SJSA1 (cell line): ENCODE measurements at places on chromosomes 1 and 21. TPM values are rescaled to one million over a fixed set of nuclear protein-coding genes. Genes with fewer than 3 reads are reported as not detected.

Gene CTSS
- total RNA-seq, result 6.6 and 13.4 TPM in 2 replicates

Gene FAAP20
- 39.2 and 48.6 TPM in 2 replicates for total RNA-seq

Gene ELOA
- total RNA-seq, result 46.0 and 63.4 TPM in 2 replicates

Gene CGN
- total RNA-seq, result 0.26 and 1.2 TPM in 2 replicates

Gene FCRL5
- total RNA-seq, result not detected in 2 replicates

Gene TAS1R3
- total RNA-seq, result 0.03 and 0.16 TPM in 2 replicates

Gene ERG
- 0.89 TPM in 1 of 2 replicates, not detected in the other for total RNA-seq

Gene INKA2
- total RNA-seq, result 3.4 and 5.4 TPM in 2 replicates

DNA sequence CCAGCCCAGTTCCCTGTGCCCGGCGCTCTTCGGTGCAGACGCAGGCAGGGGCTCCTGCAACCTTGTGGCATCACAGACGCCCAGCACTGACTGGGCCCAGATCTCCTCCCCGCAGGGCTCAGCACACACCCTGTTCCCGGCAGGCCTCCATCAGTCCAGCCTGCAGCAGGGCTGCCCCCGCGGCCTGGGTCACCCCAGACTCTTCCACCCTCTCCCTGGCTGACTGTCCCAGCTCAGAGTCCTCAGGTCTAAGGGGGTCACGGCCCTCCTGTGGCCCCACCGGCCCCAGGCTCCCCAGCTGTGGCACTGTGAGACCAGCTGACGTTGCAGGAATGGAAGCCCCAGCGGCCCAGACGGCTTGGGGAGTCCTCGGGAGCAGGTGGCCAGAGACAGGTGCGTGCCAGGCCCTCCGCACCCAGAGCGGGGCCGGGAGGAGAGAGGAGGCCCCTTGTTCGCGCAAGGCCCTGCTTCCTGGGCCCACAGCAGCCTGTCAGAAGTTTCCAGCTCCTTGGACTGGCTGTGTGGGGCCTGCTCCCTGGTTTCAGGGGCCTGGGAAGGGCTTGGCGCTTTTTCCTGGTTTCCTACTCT is 4.2 kb downstream of the B3GALT6 start:
- DNase-seq, result no peak

GRCh38 chr1:242641461-242641860 is 117.0 kb upstream of the PLD5 start:
- DNase-seq, result no peak

GRCh38 chr1:176073524-176074157 is 133.4 kb downstream of the COP1 start:
- peak; percentile 51 for DNase-seq

DNA sequence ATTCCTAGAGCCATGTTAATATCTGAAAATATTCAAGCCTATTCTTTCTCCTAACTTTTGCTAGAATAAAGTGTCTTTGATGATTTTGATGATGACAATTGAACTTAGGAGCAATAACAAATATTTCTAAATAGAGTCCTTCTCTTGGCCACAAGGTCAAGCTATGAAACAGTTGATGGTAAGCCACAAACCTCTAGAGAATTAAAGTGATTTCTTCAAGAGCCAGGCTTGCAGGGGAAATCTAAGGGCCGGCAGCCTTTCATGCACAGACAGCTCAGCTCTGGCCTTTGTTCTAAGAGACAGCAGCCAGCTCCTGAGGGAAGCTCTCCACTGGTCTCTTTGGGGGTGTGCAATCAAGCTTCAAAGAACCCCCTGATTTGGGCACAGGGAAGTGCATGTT is 59.0 kb downstream of the SUSD4 start:
- no peak for DNase-seq

- DNase-seq, result peak; percentile 94
Observed at GRCh38 chr21:38839328-38840286, 33.9 kb downstream of the ETS2 start.

GRCh38 chr1:67676287-67676686 is 8.7 kb upstream of the GADD45A start:
- DNase-seq, result no peak

GRCh38 chr1:224959115-224959514 is 29.6 kb downstream of the DNAH14 start:
- DNase-seq, result no peak

DNA sequence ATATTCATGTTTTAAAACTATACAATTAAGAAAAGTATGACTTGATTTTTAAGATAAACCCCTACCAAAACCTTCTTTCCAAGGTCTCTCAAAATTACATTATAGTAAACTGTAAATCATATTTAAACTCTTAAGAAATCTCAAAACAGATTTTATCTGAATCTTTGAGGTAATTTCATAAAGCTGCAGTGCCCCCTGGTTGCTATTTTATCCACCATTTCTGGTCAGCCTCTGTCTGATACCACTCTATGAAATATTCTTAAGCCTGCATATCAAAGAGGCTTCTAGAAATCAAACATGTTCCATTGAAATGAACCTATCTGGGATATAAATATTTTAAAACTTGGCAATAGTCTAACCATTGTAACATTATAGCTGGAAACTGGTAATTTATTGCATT is 317.3 kb downstream of the COL11A1 start:
- DNase-seq, result no peak

DNA sequence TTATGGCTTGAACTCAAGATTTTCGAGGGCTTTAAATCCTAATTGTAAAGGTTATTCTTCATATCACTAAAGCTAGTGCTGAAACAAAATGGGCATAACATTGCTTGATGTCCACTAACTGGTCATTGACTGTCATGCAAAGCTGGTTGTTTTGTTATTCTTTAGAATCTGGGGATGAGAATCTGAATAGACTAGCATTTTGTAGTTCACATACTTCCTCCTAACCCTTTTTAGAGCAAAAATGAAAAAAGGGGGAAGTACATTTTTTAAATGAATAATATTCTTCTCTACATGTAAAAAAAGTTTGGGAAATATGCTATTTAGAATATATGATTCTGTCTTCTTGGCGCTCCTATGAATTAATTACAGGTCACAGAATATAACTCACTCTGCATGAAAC is 72.2 kb upstream of the HMCN1 start:
- no peak for DNase-seq

DNA sequence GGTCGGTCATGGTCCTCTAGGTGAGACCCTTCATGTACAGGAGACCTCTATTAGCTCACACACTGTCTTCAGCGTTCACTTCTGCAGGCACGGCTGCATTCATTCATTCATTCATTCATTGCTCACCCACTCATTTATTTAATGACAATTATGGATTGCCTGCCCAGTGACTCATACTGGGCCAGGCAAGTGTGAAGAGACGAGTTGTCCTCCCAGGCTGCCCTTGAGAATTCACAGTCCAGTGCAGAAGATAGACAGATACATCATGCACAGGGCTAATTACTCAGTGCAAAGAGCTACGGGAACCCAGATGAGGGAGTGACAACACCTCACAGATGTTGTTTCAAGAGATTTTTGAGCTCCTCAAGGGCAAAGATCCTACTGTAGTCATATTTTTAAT is 248.4 kb downstream of the TNR start:
- no peak for DNase-seq

DNA sequence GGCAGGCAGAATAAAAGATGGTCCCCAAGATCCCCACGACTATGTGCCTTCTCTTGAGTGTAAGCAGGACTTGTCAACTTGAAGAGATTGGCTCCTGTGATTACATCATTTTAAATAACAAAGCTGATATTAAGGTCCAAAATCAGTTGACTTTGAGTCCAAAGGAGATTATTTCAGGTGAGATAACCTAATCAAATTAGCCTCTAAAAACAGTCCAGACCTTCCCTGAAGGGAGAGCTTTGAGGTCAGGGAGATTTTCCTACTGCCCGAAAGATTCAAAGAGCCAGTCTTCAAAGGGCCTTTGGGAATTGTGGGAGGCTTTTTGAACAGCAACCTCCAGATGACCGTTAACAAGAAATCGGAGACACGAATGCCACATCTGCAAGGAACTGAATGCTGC is 51.5 kb upstream of the NCAM2 start:
- DNase-seq, result no peak

- no peak for DNase-seq
Observed at GRCh38 chr1:230142608-230143210, 75.7 kb downstream of the GALNT2 start.

DNA sequence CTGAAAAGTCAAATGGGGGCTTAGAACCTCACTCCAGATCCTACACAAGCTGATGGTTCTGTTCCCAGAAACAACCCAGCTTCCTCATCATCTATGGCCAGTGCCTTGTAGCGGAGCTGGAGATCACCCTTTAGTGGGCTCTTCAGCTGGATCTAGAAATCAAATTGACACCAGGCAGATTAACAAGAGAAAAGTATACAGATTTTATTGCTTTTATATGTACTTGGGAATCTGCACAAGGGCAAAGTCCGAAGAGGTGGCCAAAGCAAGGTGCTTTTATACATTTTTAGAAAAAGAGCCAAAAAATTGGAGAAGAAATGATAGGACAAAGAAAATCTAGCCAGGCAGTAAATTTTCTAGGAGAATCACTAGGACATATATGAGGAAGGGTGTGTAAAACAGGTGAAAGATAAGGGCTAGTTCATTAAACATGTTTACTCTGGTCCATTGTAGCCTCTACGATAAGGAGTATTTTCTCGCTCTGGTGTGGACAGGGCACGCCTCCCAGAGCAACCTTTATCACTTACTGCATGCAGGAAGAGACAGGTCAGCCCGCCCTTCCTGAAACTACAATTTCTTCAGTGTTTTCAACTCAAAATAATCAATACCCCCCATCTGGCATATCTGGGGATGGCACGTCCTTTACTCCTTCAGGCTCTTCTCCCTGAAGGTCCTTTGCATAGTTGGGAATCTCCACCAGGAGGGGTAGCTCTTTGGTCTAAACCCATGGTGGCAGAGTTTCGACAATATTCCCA is 14.0 kb upstream of the LGALS8 start:
- no peak for DNase-seq

GRCh38 chr1:160107512-160107911 is 8.0 kb upstream of the ATP1A2 start:
- DNase-seq, result no peak

- DNase-seq, result no peak
Observed at GRCh38 chr1:155184835-155185782, 11.5 kb downstream of the TRIM46 start.

- DNase-seq, result no peak
Observed at GRCh38 chr1:205256951-205257625, 29.3 kb downstream of the TMCC2 start.

DNA sequence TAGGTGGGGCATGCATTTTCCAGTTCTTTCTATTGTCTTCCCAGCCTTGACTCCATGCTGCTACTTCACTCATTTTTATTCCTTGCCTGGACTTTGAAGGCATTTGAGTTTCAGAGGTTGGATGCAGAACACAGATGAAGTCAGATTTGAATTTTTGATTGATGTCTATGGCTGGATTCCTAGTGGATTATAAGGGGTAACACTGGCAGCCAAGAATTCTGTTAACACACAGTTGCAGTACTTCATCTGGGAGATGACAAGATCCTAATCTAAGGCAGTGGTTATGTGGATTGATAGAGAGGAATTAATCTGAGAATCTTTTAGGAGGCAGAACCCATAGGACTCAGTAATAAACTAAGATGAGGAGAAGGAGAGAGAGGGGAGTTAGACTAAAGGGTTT is 439.0 kb upstream of the USP24 start:
- no peak for DNase-seq

- DNase-seq, result no peak
Observed at GRCh38 chr1:40353082-40353481, 20.4 kb upstream of the SMAP2 start.

DNA sequence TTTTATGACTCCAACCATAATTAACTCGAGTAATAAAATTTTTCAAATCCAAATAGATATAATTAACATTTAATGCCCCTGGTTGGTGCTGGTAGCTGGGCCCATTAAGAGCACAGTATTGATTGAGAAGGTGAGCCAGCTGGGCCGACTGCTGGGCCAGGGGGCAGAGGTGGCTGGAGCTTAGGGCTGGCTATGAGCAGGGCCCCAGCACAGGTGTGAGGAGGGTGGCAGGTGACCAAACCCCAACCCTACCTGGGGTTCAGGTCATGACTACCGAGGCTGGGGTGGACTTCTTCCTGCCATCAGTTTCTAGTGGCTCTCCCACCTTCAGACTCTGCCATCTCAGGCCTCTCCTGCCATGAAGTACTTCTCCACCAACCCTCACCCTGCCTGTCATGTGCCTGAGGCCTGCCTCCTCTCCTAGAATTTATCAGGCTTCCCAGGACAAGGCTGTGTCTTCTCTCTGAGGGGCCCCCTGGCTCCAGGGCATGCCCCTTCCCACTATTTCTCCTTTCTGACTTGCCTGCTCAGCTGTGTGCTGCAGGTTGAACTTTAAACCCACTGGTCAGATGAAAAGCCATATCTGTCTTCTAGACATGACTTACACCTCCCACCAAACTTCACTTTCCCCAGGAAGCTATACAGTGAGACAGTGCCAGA is 85.6 kb downstream of the TMEM53 start:
- no peak for DNase-seq

DNA sequence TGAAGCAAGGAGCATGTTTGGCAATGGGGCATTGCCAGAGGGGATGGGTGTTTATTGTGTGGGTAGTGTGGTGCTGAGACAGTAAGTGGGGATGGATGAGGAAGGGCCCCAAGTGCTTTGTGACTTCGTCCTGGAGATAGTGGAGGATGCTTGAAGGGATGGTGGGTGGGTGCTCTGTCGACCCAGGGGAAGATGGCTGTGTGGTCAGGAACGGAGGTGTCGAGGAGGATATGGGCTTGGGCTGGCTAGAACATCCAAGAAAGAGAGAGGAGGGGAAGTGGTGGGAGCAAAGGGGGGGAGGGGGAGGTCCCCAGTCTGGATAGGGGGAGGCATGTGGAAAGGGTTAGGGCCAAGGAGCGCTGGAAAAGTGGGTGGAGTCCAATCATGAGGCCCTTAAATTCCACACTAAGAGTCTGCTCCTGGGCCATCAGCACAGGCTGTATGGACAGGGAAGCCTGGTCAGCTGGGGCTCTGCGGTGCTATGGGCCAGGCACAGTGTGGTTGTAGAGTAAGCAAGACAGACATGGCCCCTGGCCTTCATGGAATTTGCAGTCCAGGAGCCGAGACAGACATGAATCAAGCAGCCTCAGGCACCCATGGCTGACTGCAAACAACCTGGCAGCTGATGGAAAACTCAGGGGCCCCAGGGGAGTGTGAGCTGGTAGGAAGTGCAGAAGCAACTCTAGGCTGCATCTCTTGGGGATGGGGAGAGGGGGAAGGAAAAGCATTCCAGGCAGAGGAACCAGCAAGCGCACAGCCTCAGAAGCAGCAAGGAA is 36.3 kb downstream of the EDN2 start:
- no peak for DNase-seq

- no peak for DNase-seq
Observed at GRCh38 chr1:21268281-21269239, 21.7 kb downstream of the ECE1 start.

- DNase-seq, result no peak
Observed at GRCh38 chr1:67987046-67987799, 63.2 kb downstream of the DIRAS3 start.

- no peak for DNase-seq
Observed at GRCh38 chr1:67708606-67709005, 23.6 kb downstream of the GADD45A start.

- DNase-seq, result peak; percentile 31
Observed at GRCh38 chr1:240029418-240029817, 62.3 kb upstream of the FMN2 start.

GRCh38 chr1:189708674-189709073 is 769.0 kb downstream of the BRINP3 start:
- no peak for DNase-seq
